HCT116 (cell line): ENCODE measurements at places on chromosomes 6 and 20. TPM values are rescaled to one million over a fixed set of nuclear protein-coding genes. Genes with fewer than 3 reads are reported as not detected.

F13A1 gene
- 0.34 TPM for total RNA-seq

GPX5 gene
- total RNA-seq = not detected

PTGIS gene
- total RNA-seq = 0.25 TPM

DNA sequence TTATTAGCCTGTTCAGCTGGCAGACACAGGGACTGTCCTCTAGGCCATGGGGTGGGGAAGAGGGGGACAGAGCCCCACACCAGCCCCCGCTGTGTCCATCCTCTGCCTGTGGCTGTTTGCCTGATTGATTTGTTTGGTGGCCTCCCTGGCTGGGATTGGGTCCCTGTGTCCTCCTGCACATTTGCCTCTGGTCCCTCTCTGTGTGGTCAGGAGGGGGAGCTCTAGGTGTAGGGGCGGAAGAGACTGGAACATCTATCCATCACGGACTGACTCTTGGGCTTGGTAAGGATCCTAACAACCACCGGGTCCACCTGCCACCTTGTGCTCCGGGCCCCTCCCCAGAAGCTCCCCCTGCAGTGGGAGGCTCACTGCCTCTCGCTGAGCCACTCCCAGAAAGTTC is 38.4 kb upstream of the CCDC167 start:
- no peaks in the 10 kb centered on the region for H3K36me3 ChIP-seq
- peak; percentile 45 for DNase-seq
- H3K27me3 ChIP-seq = peaks cover 7% of the 10 kb centered on the region; the same call in 1 of the 2 replicates
- H3K27ac ChIP-seq = no peak overlapping the region

DNA sequence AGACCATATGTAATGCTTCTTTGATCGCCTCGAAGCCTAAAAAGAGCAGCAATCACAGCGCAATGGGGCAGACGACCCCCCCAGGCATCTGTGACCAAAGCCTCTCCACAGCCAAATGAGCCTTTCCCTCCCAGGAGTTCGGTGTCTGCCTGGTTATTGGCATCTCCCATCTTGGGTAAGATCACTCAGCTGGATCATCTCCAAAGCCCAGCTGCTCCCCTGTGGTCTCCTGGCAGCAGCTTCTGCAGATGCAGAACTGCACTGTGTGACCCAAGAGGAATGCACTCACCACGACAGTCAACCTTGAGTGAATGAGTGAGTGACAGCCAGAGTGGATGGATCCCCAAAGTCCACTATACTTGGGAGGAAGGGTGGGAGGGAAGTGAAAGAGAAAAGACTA is 44.8 kb upstream of the IYD start:
- no peak for DNase-seq
- no peaks in the 10 kb centered on the region for H3K27me3 ChIP-seq
- H3K4me3 ChIP-seq = no peak overlapping the region
- H3K36me3 ChIP-seq = no peaks in the 10 kb centered on the region
- no peak overlapping the region for H3K27ac ChIP-seq

GRCh38 chr6:149933036-149933435 is 8.8 kb upstream of the ULBP2 start:
- H3K27me3 ChIP-seq = 0 out of 2 replicates have a peak, but pooled peaks cover 4% of the 10 kb centered on the region
- no peaks in the 10 kb centered on the region for H3K4me1 ChIP-seq
- H3K27ac ChIP-seq = no peak overlapping the region
- no peak for DNase-seq
- H3K36me3 ChIP-seq = no peaks in the 10 kb centered on the region

DNA sequence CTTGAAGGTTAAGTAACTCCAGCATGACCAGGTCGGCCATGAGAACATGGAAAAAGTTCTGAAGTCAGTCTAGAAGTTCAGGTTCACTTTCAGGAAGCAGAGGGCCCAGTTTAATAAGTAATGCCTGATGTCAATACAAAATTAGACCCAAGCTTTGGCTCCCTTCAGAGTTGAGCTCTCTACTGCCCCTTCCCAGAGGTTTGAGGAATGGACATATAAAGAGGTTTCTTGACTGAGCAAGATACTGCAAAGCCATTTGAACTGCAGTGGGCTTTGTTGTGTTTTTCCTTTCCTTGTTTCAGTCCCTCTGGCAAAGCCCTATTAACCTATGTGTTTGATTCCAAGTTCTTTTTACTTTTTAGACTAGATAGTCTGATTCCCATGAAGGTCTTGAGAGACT is 97.8 kb upstream of the PREP start:
- no peak for DNase-seq
- H3K27ac ChIP-seq = no peak overlapping the region
- H3K4me3 ChIP-seq = no peak overlapping the region
- no peaks in the 10 kb centered on the region for H3K27me3 ChIP-seq
